ENCODE measurements at places on chromosomes 16 and 17.

DNA sequence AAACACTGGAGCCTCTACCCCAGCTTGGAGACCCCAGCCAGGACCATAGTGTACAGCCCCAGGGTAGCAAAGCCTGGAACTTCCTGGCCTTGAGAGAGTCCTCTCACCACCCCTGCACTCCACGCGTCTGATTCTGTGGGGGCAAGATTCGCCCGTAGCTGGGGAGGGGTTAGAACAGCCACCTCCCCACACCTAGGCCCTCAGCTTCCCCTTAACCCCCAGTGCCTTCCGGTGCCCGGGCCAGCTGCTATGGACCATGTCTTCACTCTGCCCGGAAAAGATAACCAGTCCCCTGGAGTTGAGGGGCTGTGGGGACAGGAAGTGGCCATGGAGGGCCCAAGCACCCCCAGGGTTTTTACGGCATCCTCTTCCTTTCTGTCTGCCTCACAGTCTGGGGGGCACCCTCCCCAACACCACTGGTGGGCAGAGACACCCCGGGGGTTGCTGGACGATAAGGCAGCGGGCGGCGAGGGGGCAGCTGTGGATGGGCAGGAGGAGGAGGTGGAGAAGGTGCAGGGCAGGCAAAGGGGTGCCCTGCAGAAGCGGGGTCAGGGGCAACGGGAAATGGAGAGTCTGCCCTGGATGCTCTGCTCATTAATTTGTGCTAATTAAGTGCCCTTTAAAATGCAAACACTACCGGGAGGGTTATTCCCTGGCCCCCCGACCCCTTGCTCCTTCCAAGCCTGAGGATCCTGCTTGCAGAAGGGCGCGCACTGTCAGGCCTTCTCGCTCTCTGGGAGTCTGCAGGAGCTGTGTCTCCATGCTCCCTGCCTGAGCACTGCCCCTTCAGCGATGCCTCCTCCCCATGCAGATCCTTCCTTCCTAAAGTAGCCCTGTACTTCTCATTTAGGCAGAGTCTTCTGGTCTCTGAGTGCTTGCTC, 2.4 kb downstream of the PRSS27 start:
- no peak for DNase-seq

DNA sequence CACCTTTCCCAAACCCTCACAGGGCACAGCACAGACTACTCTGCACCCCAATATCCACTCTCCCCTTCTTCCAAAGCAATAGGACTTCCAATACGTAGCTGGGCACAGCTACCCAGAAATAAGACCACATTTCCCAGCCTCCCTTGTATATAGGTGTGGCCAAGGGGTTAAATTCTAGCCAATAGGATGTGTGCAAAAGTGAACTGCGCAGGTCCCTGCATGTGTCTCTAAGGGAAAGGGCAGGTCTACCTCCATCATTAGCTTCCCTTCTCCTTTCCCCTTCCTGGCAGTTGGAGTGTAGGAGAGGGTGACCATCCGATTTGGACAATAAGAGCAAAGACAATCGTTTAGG, 25.5 kb upstream of the SNN start:
- no peak for DNase-seq

DNA sequence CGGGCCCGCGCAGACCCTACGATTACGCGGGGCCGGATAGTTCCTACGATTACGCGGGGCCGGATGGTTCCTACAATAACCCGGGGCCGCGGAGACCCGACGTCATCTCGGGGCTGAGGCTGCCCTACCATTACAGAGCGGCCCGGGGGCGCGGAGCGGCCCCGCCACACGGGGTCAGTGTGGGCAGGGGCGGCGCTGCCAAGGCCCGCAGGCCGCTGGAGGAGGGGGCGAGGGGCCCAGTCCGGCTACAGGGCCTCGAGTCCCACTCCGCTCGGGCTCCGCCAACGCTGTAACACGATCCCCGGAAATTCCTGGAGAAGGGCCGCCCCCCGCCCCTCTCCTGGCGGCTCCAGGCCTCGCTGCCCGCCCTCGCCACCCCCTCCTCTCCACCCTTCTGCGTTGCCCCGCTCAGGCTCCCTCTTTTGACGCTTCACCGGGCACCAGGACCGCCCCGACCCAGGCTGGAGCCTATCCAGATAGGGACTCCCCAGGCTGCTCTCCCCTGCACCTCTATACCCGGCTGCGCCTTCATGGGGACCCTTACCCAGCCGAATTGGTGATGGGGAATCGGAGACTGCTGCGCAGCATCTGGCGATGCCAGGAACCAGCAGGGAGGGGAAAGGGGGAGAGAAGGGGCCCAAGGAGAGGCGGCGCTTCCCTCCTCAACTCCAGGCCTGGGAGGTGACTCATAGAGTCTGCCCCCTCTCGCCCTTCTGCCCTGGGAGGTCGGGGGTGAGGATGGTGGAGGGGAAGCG, at the start of gene RAB34:
RAB34 (minus strand) TSS at position 291 of the 755 bp plus-strand sequence. CDS start 602 bp downstream, outside the sequence.
- no peak for DNase-seq

DNA sequence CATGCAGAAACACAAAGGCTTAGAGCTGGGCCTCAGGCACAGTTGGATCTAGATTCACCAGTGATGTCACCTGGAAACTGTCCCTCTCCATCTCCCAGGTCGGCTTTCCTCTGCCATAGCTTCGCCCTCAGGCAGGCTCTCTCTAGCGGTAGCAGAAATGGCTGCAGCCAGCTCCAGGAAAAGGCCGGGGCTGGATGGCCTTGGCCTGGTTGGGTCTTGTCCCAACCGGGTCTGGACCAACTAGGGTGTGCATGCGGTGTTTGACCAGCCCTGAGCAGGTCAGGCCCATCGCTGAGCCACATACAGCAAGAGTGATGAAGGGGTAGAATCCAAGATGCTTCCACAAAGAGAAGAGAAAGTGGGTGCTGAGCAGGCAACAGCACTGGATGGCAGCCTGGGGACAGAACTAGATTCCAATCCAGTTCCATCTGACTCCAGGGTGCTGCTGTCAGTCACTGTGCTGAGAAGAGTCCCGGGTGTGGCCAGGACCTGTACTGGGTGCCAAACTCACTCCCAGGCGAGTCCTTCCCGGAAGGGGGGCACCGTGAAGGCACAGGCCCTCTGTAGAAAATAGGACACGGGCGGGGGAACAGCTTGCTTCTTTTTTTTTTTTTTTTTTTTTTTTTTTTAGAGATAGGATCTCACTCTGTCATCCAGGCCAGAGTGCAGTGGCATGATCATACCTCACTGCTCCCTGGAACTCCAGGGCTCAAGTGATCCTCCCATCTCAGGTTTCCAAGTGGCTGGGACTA, 51.8 kb downstream of the SOCS3 start:
- DNase-seq: no peak

- DNase-seq: no peak
Observed at GRCh38 chr16:67959536-67960329, 8.7 kb downstream of the SLC12A4 start.

- DNase-seq: peak; percentile 44
Observed at GRCh38 chr17:30363715-30364202, 15.0 kb upstream of the CPD start.

DNA sequence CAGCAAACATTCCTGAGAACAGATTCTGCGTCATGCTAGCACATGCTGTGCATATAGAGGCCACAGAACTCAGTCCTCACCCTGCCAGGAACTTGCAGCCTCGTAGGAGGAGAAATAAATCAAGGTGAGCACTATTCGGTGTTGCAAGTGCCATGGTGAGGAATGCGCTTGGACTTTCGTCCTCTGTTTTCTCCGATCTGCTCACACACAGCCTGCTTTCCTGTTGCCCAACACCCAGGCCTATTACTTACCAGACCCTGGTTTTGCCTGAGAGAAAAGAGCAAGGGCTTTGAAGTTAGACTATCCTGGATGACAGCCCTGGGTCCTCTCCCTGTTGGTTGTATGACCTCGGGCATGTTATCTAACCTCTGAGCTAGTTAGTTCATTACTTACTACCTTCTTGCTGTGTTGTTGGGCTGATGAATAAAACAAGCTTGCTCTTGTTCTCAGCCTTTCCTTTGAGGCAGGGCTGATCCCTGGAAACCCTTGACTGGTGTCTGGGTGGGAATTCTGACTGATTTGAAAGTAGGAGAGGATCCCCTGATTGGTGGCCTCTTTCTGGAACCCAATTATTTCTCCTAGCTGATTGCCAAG, 2.9 kb downstream of the ACSF2 start:
- no peak for DNase-seq

DNA sequence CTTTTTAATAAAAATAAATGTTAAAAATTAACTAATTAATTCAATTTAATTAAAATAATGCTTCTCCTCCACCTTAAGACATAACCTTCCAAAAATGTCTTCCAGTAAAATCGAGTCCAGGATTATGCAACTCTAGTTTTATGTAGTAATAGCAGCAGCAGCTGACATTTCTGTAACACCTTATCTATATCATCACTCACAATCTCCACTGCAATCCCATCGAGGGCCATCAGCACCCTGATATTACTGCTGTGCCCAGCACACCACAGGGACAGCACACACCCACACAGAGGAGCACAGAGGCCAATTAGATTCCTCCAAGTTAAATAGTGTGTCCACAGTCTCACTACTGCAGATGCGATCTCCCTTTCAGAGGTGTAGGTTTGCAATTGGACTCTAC, 2.9 kb downstream of the RPH3AL start:
- no peak for DNase-seq

- no peak for DNase-seq
Observed at GRCh38 chr16:18800775-18801144, 589 bp downstream of the ARL6IP1 start.

- DNase-seq: no peak
Observed at GRCh38 chr16:30131869-30132475, 9.0 kb upstream of the MAPK3 start.

GRCh38 chr17:4499431-4500190, 930 bp downstream of the SPNS2 start:
- no peak for DNase-seq

DNA sequence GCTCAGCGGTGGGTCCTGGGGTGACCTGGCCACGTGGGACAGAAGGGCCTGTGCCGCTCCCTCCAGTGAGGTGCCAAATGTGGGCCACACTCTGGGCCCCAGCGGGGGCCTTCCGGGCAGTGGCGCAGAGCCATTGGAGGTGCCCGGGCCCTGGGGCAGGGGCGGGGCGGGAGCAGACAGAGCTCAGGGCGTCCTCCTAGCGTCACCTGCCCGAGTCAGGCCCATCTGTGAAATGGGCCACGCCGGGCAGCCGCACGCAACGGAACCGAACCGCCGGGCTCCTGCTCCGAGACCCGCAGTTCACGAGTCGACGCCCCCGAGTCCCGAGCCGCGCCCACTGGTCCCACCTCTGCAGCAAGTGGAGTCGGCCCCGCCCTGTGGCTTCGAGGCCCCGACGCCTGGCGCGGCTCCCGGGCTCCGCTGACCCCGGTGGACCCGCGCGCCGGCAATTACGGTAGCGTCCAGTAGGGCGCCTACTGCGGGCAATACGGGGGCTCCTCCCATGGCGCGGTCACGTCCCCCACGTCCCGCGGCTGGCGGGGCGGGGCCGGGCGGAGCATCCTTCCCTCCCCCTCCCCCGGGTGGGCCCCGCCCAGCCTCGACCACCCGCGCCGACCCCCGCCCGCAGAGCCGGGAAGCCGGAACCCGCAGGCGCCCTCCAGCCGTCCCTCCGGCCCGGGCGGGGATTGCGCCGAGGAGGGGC, 1.9 kb downstream of the SLC16A3 start:
- no peak for DNase-seq

DNA sequence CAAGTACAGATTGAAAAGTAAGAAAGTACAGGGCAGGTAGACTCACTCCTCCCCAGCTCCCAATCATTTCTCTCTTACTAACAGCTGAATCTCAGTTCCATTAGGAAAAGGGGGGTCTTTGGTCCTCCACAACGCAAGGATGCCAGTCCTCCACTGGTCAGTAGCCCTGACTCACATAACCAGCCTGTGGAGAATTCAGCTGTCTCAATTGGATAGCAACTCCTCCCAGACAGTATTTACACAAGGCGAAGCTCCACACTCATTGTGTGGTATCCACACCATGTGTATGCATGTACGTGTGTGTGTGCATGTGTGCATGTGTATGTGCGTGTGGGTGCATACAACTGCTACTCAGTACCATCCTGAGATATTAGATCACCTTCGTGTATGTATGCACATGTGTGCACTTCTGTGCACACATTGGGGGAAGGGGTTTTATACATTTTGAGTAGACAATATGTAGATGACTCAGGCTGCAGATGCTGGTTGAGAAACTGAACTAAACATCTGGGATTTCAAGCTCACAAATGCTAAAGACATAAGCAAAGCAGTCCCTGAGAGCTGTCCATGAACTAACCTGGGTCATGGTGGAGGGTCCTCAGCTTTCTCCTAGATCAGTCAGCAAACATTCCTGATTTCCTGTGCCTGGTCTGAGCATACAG, 240.1 kb downstream of the SLC39A11 start:
- no peak for DNase-seq

GRCh38 chr17:80695979-80696378, 151.3 kb downstream of the RPTOR start:
- DNase-seq: no peak

Measured in stimulated activated CD8-positive, alpha-beta memory T cell treated with anti-CD3 and anti-CD28 coated beads, Interleukin-4, amount 100 ng/mL, for 1 hour (primary cell).